BJ (cell line): ENCODE measurements at places on chromosomes 6 and 20.

- DNase-seq = peak; percentile 21
Measured at GRCh38 chr6:10837995-10838793, at the start of gene MAK. MAK (minus strand) TSS chr6:10838539; CDS start chr6:10830648, 7,891 bp downstream.

- no peak for DNase-seq
Measured at GRCh38 chr6:147057188-147057587, 147.0 kb upstream of the STXBP5 start.

DNA sequence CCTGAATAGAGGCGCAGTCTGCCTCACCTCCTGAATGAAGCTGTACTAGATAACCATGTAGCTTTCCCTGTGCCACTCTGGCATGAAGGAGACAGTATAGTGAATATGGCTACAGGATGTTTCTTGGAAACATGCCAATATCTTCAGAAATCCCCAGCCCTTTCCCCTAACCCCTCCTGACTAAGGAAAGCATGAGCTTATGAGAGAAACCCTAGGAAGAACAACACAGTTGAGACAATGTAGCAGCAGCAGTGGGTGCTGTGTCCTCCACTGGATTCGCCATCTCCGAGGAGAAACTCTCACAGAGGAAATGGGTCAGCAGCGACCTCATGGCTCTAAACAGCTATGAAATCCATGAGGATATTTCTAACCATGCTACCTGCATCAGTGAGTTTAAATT is 6.7 kb downstream of the HLA-DQA1 start:
- DNase-seq = no peak

DNA sequence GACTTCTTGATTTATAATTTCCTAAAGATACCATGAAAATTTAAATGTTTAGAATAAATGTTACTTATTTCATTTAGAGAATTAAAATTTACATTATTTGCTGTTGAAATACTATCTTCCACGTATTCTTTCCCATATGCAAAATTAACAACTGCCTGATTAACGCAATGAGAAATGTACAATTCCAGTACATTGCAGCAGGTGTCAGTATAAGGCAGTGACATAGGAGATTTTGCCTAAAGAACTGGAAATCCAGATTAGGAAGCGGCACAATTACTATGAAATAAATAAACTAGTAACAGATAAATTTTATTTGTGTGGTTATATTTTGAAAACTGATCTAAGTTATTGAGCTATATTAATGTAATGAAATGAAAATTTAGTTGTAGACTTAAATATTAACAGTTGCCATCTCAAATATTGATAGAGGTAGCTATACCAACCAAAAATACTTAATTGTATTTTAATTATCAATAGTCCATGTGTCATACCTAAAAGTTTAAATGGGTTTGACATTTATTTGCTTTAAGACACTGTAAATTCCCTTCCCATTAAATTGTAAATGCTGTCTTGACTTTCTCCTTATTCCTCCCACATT is 300.2 kb downstream of the UTRN start:
- DNase-seq = no peak

- DNase-seq = no peak
Measured at GRCh38 chr20:59392736-59393135, 92.3 kb downstream of the EDN3 start.

DNA sequence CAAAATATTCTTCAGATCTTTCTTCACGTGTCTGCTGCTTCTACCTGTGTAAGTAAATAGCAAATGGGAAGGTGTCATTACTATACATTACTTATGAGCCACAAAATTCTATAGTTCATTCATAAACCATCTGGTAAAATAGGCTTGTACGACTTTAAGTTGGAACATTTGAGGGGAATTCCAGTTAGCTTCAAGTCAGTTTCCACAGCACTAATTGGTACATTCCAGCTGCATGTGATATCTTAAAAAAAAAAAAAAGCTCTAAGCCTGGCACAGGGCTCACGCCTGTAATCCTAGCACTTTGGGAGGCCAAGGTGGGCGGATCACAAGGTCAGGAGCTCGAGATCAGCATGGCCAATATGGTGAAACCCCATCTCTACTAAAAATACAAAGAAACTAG is 23.1 kb upstream of the TFAP2B start:
- no peak for DNase-seq

DNA sequence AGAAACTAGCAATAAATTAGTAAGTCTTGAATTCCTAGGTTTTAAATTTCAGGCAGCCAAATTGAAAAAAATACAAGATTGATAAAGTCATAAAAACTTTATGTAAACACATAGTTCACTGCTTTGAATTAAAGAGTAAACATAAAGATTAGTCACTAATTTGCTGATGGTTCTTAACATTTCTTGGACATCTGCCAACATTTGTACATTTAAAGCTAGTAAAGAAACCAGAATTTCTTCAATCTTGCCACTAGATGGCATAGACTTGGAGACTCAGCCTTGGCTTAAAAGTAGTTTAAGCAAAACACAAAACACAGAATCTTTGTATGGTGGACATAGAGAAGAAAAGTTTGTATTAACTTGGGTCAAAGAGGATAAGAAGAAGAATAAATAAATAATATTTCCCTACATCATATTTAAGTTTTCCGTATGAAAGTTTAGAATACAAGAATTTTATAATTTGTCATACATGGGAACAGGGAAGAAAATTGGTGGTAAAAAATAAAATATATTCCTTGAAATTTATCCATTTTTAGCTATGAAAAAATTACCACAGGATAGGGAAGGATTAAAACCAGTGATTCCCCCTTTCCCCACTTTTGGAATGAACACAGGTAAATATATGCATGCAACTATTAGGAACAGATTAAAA is 41.7 kb upstream of the FAM135A start:
- DNase-seq = peak; percentile 16
